ENCODE measurements at places on chromosomes 12 and 14. TPM values are rescaled to one million over a fixed set of nuclear protein-coding genes. Genes with fewer than 3 reads are reported as not detected.

CLEC2B gene
- total RNA-seq, result 1.6 TPM

C12orf54 gene
- not detected for total RNA-seq

AVPR1A gene
- total RNA-seq, result 14.3 TPM

TOMM20L gene
- not detected for total RNA-seq

RNASE3 gene
- not detected for total RNA-seq

KRT77 gene
- not detected for total RNA-seq

METTL3 gene
- total RNA-seq, result 93.8 TPM

DYNLL1 gene
- 279 TPM for total RNA-seq

Measured in frontal cortex (tissue), 4 donors.